ENCODE measurements at places on chromosomes 13 and 19. TPM values are rescaled to one million over a fixed set of nuclear protein-coding genes. Genes with fewer than 3 reads are reported as not detected.

- DNase-seq: no peak
These were observed 65.9 kb downstream of the ZNF627 start for GRCh38 chr19:11663181-11663591.

DNA sequence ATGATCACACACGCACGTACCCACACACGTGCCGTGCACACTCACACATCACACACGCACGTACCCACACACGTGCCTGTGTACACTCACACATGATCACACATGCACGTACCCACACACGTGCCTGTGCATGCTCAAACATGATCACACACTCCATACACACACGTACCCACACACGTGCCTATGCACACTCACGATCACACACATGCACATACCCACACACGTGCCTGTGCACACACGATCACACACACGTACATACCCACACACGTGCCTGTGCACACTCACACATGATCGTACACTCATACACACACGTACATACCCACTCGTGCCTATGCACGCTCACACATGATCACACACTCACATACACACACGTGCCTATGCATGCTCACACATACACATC lies 86.8 kb downstream of the RAB20 start:
- DNase-seq: no peak

DNA sequence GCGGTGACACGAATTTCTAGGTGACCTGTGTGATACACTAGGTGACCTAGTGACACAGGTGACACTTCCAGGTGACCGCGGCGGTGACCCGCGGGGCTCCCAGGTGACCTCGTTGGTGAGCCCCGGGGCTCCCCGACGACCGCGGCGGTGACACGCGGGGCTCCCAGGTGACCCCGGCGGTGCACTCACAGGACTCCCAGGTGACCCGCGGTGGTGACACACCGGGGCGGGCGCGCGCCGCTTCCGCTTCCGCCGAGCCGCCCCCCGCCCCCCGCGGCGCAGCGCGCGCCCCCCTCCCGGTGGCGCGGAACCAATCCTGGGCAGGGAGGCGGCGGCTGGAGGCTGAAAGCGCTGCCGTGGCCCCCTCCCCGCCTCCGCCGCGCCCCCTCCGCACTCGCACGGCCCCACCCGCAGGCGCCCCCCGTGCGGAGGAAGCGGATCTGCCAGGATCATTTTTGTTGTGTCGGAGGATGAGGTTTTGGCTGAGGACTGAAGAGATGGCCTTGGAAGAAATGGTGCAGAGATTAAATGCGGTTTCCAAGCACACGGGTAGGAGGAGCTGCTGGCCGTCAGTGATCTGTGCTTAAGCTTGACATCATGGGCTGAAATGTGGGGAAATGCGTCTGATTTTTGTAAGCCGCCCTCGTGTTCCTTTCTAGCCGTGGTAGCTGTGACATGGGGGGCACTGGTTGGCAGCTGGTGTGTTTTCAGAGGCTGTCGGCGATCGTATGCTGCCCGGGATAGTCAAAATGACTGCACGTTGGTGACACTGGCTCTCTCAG lies at the start of gene MCF2L:
Gene MCF2L, plus strand, starts transcription at position 305 of the 782 bp plus-strand sequence. Its CDS starts 166 bp downstream, at position 471.
- DNase-seq: peak; percentile 73

GRCh38 chr13:32902029-32902780 lies 114.0 kb upstream of the KL start:
- no peak for DNase-seq

GRCh38 chr13:77457966-77458365 lies 77.5 kb upstream of the SCEL start:
- DNase-seq: no peak

DNA sequence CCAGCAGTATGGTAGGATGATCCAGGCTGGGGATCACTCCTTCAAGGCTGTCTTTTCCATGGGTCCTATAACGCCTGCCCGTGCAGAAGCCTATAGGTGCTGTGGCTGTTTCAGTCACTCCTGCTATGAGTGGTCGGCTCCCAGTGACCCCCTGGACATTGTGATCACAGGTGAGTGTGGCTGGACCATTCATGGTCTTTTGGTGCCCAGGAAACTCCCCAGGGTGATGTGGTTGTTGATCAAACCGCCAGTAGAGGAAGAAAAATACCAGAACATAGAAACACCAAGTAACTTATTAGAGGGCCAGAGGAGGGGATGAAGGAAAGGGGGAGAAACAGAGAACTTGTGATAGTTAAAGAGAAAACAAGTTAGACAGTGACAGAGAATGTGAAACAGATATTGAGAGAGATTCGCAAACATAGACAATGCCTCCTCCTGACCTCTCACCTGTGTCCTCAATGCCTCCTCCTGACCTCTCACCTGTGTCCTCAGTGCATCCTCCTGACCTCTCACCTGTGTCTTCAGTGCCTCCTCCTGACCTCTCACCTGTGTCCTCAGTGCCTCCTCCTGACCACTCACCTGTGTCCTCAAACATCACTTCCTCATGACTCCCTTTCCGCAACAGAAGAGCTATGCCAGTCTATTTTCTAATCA lies 19.4 kb downstream of the LAIR2 start:
- no peak for DNase-seq

- no peak for DNase-seq
These were observed 27.4 kb upstream of the CEBPA start for GRCh38 chr19:33329736-33330135.

DNA sequence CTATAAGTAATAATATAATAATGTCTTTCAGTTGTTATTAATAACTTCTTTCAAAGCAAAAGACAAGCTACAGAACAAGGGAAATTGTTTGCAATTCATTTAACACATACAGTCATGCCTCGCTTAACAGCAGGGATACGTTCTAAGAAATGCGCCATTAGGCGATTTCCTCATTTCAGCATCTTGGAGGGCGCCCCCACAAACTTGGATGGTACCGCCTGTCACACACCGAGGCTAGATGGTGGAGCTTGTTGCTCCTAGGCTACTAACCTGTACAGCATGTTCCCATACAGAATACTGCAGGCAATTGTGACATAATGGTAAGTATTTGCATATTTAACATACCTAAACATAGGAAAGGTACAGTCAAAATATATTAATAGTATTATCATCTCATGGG lies 8.2 kb upstream of the ANKRD10 start:
- DNase-seq: no peak

GRCh38 chr19:27833031-27833430 lies 1379.9 kb downstream of the UQCRFS1 start:
- no peak for DNase-seq

DNA sequence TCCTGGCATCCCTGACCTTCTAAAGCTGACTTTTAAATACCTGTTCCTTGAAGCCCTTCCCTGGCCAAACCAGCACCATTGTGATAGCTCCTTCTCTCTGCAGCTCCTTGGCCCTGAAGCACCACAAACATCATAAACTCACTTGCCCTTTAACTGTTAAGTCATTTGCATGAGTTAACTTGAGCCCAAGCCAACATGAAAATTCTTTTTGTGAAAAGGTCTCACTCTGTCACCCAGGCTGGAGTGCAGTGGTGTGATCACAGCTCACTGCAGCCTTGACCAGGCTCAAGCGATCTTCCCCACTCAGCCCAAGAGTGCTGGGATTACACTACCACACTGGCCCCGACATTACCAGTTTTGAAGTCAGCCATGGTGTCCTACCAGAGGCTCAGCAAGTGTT lies 87.8 kb downstream of the ZIC5 start:
- no peak for DNase-seq

DNA sequence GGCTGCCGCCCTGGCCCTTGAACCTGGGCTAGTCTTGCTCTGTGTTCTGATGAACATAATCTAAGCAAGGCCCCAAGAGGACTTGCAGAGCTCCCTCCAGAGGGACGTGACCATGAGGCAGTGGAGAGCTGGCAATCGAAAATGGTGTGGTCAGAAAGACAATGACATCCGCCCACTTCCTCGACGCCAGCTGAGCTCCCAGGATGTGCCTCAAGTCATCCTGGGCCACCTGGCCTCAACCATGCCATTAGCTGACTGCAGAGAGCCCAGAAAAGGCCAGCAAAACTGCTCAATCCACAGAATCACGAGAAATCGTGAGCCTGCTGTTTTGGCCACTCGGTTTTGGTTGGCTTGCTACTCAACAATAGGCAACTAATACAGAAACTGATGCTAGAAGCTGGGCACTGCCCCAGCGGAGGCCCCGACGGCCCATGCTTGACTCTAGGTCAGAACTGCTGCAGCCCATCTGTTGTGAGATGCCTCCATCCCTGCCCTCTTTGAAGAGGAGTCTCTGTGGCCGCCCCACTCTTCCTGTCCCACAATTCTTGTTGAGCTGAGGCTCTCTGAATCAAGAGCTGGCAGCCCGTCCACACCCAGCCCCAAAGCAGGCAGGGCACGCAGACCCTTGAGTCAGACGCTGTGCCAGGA lies 53.3 kb downstream of the STK24 start:
- DNase-seq: no peak

- DNase-seq: peak; percentile 53
These were observed 9.3 kb downstream of the PLEKHA4 start for GRCh38 chr19:48858984-48859710.

DNA sequence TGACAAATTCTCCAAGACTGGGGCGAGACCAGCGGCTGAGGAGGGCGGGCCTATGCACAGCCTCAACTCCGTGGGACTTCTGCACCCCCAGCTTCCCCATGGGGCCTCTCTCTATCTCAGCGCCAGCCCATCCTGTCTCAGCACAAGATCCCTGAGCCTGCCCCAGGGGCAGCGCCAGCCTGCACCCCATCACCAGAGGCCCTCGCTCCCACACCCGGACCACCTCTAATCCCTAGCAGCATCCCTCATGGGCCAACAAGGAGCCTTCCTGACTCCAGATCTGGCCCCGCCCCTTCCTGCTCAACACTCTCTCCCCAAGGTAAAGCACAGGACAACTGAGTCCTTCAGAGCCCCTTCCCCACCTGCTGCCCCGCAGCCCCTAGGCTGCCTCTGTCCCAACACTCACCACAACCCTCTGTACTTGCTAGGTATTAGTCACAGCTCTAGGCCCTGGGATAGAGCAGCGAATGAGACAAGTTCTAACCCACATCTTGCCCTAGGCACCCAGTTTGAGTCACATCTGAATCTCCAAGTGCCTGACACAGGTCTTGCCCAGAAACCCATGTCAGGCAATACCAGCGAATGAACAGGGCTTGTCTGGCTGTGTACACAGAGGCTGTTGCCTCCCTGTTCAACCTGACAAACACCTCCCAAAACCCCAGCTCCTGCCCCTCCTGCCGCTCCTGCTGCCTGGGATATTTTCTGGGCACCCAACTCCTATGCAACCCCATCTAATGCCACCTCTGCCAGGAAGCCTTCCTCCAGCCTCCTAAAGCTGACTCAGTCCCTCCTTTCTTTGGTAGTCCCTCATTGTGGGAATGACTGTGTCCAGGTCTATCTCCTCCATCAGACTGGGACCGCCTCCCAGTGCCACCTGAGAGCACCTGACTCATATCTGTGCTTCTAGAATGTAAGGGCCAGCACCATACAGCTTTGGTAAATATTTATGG lies 18.6 kb downstream of the GRIK5 start:
- no peak for DNase-seq

DNA sequence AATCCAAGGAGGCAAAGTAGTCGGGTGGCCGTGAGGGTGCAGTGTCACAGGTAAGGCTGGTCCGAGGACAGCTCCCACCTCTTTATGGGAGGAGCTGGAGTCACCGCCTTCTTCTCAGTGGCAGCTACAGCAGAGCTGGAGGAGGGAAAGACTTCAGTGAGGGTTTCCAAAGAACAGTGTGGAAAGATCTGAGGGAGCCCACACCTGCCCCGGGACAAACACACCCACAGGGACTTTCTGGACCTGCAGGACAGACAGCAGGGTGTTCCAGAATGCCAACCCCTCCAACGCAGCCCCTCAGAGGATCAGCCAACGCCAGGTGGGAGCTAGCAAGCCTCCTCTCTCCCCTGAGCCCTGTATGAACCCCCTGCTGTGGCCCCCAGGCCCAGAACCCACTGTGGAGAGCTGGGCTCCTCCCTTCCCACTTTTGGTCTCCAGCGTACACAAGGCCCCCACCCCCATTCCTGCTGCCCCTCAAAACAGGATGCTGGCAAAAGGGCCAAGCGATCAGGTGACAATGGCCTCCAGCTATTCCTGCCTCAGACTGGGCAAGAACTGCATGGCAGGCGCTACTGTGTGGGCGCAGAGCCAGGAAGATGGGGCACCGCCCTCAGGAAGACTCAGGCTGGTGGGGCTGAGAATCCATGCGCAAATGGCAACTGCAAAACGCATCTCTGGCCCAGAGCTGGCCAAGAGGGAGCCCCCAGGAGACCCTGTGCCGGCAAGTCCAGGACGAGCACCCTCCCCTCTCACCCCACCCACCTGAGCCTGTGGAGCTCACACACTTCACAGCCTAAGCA lies 3.5 kb upstream of the CD320 start:
- DNase-seq: no peak

- DNase-seq: peak; percentile 47
These were observed 73.2 kb upstream of the MEDAG start for GRCh38 chr13:30832845-30833332.

DNA sequence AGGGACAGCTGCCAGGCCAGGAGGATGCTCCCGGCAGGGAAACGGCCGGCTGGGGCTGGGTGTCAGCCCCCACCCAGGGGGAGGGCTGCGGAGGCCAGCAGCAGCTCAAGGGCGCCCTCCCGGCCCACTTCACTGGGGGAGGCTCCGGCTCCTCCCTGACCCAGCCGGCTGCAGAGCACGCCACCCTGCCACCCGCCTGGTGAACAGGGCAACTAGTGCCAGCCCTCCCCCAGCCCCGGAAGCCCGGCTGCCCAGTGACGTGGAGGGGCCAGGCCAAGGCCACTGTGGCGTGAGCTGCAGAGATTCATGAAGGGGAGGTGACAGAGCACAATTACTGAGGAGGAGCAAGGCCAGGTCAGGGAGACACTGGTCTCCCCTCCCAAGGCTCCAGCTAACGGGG lies 14.7 kb downstream of the REXO1 start:
- DNase-seq: peak; percentile 66

DNA sequence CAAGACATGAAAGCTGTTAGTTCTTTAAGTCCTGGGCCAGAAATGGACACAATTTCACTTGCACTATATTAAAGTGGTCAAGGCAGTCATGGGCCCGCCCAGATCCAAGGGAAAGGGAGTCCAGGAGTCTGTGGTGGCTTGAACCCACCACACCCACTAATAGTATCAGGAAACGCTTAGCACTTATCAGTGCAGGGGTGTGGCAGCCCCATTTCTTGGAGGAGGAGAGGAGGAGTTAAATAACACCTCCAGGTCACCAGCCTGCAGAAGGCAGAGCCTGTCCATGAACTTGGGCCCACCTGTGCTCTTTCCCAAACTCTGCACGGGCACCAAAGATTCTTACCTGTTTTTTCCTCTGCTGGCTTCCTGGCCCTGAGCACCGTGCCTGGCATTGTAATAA lies 5.4 kb upstream of the NTN5 start:
- no peak for DNase-seq

DNA sequence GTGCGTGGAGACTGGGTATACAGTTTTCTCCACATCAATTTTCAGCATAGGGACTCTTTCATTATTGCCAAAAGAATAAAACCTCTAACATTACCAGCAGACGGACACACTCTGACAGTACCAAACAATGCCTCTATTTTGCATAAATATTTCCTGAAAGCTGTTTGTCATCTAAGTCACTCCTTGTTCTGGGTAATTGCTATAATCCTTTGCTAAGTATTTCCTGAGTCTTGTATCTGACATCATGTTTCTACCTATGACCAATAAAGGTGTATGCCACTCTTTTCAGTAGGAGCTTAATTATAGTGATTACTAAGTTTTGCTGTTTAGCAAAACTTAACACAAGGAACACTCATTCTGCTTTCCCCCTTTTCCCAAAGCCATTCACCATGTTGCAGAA lies 886.5 kb downstream of the SLITRK6 start:
- DNase-seq: no peak

- no peak for DNase-seq
These were observed 536.5 kb upstream of the SPRY2 start for GRCh38 chr13:80877209-80877943.

TECR gene
- 102 TPM for polyA plus RNA-seq

LNX2 gene
- 4.5 TPM for polyA plus RNA-seq

CCDC169 gene
- 0.61 TPM for polyA plus RNA-seq

CYP2F1 gene
- polyA plus RNA-seq: not detected

RASGRP4 gene
- polyA plus RNA-seq: 0.81 TPM

ZSCAN1 gene
- polyA plus RNA-seq: 0.14 TPM

CACNA1A gene
- 1.3 TPM for polyA plus RNA-seq
